ENCODE measurements at places on chromosomes 5 and 9.

DNA sequence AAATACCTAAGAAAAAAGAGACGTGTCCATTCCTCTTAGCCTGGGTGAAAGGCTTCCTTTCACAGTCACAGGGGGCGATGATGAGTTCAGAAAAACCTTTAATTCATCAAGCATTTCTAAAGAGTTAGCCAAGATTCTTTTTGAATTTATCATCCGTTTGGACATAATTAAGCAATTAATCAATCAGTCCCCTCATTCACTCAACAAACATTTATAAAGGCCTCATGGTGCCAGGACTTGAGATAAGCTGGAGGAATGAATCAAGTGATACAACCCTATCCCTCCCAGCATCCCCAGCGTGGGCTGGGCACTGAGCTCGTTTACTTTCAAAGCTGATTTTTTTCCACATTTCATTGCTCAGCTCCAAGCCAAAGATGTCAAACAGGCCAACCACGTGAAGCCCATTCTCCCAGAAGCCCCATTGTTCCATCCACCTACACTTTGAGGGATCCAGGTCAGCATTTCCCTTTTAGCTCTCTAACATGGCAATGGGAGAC lies 140.5 kb downstream of the SLIT3 start:
- DNase-seq: no peak

DNA sequence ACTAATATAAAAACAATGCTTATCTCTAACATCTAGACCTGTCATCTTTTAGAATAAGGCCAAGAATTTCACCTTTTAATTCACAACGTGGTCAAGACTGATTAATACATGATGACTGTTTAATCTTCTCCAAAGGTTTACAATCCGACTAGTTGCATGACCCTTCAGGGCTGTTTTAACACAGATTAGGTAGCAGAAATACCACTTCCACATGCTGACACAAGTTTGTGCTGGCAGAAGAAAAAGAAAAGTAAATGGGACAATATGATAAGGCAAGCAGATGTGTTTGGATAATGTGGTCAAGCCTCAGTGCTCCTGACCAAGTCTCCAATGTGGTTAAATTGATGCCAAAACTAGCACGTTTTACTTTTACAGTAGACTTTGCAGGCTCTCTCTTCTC lies 31.1 kb downstream of the SEMA6A start:
- DNase-seq: peak; percentile 39

- DNase-seq: no peak
These were observed 90.9 kb downstream of the THBS4 start for GRCh38 chr5:80125962-80126480.

GRCh38 chr5:135227064-135228022 lies 171.7 kb downstream of the MACROH2A1 start:
- no peak for DNase-seq

- peak; percentile 70 for DNase-seq
These were observed 202.6 kb downstream of the NR3C1 start for GRCh38 chr5:143200781-143201398.
